ENCODE measurements at places on chromosomes 3 and 15. TPM values are rescaled to one million over a fixed set of nuclear protein-coding genes. Genes with fewer than 3 reads are reported as not detected.

CPB1 gene
- 5.0 TPM for polyA plus RNA-seq

P3H2 gene
- polyA plus RNA-seq, result 359 TPM

- DNase-seq, result no peak
Observed at GRCh38 chr3:155843569-155843968, 10.7 kb downstream of the SLC33A1 start.

DNA sequence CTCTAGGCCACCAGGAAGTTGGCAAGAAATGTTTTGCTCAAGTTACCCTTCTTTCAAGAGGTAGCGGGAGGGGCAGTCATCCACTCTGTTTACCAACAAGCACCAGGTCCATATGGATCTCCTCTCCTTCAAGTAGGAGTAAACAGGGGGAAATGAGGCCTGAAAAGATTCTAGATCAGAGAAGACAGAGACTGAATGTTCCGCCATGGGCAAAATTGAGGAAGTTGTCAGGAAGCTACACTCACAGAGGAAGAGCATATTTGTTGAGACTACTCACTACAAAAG lies 81.6 kb downstream of the KLF15 start:
- DNase-seq, result no peak

DNA sequence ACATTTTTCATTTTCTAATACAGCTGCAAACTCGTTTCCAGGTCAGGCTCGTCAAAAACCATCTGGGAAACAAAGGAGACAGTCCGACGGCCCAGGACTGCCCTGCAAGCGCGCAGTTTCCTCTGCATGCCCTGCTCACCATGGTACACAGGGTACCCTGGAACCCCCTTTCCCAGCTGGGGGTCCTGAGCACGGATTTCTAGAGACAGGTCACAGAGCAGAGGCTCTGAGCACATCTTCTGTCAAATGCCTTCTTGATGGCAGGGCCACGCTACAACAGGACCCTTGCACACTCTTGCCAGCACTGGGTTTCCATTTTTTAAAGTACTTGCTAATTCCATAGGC lies 8.1 kb downstream of the ZXDC start:
- no peak for DNase-seq

DNA sequence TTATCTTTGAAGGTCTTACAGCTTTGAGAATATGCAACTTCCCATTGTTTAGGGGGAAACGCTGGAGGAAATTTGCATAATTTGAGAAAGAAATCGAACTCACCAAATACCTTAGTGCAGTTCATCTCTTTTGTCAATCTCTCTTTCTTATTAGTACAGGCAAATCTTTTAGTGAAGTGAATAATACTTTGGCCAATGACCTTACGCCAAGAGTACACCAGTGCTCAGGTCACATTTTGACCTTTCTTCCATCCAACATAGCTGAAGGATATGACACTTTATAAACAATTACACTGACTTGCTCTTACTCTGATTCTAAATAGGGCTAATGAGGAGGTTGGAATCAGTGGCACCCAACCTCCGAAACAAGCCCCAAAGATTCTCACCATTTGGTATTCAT lies 494.8 kb downstream of the FOXP1 start:
- no peak for DNase-seq

DNA sequence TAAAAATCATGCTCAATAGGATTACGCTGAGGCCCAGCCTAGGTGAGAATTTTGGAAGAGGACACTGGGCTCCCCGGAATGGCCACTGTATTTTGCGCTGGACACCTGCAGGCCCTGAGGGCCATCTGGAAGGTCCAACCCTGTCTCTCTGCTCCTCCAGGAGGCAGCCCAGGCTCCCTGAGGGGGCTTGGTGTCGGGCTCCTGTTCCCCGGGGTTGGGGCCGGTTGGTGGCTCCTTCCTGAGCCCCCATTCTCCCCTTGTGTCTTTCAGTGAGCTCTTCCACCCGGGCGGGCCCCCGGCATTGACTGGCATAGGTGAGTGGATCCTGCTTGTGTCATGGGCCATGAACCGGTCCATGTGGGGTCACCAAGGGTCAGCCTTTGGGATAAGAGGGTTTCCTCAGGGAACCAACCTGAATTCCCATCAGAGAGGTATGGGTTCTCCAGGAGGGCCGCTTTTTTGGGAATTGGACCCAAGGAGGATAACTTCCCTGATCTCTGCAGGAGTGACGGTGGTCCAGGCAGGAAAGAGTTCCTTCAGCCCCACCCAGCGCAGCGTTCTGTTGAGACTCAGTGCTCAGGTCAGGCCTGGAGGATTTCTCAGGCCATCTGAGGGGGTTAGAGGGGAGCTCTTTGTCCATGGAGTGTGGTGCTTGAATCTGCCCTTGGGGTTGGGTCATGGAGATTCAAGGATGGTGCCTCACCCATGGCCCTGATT lies 187.8 kb downstream of the UBE3A start:
- DNase-seq, result peak; percentile 20

Data from ovary (tissue), 10 donors.